ENCODE measurements at places on chromosomes 13 and 19.
A peak's percentile ranks its signal among the peaks of the same experiment; 100 is the strongest.

GRCh38 chr19:42467183-42467760, 24.5 kb upstream of the CXCL17 start:
- no peak for DNase-seq

- no peak for DNase-seq
These were observed 1219.1 kb downstream of the UQCRFS1 start for GRCh38 chr19:27993619-27994570.

DNA sequence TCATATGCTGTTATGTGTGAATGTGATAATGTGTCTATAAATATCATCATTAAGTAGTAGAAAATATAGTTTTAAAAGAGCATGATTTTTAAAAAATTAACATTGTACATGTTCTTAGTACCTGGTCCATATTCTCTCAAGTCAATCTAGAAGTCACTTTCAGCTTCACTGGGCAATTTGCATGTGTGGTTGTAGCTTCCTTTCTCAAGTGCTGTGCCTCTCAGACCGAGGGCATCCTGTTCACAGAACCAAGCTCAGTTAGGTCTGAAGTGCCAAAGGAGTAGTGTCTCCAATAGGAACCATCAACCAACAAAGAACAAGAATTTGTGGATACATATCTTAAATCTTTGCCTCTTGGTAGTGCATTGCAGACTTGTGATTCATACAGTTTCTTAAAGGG, 541.8 kb upstream of the SLC10A2 start:
- no peak for DNase-seq

DNA sequence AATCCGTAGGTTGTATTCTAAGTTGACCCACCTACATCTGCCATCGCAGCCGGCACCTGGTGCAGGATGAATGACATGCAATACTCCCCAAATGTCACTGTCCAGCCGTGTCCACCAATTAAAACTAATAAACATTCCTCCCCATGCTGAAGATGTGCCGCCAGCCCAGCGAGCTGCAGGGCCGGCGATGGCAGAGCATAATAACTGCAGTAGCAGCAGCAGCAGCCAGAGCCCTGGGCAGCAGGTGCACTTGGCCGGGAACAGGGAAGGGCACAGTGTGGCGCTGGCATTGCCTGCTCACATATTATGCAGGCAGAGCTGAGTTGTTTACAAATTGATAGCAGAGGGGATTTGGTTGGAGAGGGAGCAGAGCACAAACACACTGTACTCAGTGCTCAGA, 754.9 kb downstream of the OLFM4 start:
- DNase-seq, result no peak

DNA sequence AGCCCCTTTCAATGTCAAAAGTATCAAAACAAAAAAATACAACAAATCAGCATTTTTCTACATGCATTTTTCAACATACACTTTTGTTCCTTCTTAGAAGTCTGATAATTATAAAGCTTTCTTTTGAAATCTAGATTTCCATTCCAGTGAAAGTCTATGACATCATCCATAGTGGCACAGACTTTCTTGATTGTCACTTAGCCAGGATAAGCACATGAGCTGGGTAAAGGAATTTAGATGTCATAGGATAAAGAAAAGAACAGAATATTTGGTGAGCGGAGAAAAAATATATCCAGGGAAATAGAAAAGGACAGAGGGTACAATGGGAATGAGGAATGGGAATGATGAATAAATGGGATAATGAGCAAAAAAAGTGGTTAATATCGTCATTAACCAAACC, 15.1 kb upstream of the TRPC4 start:
- DNase-seq, result no peak

DNA sequence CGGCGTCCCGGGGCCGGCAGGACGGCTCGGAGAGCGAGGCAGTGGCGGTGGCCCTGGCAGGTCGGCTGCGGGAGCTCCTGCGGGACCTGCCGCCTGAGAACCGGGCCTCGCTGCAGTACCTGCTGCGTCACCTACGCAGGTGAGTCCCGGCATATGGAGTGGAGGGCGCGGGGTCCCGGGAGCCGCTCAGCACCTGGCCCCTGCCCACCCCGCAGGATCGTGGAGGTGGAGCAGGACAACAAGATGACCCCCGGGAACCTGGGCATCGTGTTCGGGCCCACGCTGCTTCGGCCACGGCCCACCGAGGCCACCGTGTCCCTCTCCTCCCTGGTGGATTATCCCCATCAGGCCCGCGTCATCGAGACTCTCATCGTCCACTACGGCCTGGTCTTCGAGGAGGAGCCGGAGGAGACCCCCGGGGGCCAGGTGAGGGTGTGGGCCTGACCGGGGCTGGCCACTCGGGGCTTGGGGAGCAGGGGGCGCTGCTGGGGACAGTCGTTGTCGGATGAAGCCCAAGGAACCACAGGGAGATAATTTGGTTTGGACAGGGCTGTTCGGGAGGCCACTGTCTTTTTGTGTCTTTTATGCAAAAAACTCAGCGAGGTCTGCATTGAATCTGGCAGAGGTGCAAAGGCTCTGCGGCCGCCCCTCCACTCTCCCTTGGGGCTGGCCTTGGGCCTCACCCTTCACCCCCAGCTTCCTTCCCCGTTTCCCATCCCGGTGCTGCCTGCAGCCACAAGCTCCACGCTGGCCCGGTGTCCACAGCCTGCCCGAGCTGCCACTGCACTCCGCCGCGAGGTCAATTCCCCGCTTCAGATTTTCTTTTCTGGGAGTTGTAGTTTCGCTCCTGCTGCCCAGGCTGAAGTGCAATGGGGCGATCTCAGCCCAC, 12.0 kb downstream of the POLR2E start:
- DNase-seq, result no peak

DNA sequence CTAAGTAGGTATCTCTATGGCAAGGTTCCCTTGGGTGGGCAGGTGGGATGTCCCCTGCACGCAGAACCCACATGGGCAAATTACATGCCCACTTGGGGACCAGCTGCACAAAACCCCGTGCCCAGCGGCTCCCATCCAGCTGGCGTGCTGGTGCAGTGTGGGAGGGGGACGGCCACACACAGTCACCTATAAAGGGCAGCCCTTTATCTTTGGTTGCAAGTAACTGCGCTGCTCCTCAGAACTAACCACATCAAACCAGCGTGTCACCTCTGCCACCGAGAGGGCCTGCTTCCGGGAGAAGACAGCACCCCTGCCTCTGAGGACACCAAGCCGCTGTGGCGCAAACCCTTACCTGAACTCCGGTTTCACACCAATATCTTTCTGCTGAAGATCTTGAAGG, 32.2 kb downstream of the ANKRD27 start:
- DNase-seq, result no peak

DNA sequence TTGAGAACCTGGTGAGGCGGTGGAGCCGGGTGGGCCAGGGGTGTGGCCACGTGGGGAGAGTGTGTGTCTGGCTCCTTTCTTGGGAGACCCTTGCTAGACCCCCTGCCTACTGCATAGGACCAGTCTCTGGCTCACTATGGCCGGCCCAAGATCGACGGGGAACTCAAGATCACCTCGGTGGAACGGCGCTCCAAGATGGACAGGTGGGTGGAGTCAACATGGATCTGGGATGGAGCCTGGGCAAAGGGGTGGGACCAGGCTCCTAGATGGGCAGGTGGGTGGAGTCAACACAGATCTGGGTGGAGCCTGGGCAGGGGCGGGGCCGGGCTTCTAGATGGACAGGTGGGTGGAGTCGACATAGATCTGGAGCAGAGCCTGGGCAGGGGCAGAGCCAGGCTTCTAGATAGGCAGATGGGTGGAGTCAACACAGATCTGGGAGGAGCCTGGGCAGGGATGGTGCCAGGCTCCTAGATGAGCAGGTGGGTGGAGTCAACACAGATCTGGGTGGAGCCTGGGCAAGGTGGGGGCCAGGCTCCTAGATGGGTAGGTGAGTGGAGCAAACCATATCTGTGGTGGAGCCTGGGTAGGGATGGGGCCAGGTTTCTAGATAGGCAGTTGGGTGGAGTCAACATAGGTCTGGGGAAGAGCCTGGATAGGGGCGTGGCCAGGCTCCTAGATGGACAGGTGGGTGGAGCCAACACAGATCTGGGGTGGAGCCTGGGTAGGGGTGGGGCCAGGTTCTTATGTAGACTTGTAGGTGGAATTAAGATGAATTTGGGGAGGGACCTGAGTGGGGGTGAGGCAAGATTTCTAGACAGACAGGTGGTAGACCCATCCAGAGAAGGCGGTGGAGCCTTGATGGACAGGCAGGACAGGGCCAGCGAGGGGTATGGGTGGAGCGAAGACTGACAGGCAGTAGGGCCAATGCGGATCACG, 56.5 kb downstream of the VAV1 start:
- peak; percentile 86 for DNase-seq

DNA sequence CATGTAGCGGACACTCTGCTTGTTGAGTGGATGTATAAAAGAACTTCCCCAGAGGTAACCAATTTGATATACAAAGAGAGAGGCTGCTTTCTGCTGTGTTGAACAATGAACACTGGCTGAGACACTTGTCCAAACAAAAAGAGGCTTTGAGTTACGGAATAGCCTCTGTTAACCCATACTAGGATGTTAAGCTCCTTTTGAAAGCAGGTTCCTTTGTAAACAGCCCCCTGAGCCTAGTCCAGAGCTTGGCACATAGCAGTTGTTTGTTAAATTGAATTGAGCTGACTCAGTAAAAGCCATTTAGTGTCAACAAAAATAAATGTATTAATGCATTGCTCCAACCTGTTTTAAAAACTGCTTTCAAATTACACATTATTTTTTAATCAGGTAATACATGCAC, 200.1 kb downstream of the MZT1 start:
- DNase-seq, result no peak

DNA sequence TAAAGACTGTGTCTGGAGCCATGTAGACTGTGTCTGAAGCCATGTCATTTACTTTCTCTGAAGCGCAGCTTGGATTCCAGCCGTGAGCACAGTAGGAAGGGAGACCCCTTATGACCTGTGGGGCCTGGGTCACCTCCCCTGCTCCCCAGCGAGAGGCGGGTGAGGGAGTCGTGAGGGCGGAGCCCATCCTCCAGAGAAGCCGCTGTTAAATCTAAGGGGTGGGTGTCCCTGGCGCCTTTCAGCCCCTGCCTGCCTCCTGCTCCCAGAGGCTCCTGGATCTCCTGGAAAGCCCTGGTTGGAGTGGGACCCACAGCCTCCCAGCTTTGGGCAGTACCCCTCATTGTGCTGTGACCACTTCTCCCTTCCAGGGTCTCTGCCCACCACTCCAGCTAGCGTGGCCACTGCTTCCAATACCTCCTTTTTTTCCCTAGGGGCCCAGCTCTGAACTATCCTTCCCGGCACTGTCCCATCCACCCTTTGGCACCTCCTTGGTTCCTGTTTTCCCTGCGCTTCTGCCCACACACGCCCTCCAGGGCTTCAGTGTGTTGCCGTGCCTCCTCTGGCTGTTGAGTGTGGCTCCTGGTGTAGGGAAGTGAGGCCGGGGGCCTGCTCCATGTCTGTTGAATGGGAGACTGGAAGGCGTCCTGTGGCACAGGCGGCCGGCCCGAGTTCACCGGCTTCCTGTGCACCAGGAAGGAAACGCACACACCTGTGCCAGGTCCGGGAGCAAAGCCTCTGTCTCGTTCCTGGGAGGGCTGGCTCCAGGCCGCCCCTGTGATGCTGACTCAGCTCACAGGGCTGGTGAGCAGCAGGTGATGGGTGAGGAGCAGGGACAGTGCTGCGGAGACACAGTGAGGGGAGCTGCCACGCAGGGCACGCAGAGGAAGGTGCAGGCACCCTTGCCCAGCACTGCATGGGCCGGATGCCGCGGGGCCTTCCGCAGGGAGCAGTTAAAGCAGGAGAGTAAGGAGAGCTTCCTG, 29.4 kb downstream of the ATP4B start:
- DNase-seq, result no peak

DNA sequence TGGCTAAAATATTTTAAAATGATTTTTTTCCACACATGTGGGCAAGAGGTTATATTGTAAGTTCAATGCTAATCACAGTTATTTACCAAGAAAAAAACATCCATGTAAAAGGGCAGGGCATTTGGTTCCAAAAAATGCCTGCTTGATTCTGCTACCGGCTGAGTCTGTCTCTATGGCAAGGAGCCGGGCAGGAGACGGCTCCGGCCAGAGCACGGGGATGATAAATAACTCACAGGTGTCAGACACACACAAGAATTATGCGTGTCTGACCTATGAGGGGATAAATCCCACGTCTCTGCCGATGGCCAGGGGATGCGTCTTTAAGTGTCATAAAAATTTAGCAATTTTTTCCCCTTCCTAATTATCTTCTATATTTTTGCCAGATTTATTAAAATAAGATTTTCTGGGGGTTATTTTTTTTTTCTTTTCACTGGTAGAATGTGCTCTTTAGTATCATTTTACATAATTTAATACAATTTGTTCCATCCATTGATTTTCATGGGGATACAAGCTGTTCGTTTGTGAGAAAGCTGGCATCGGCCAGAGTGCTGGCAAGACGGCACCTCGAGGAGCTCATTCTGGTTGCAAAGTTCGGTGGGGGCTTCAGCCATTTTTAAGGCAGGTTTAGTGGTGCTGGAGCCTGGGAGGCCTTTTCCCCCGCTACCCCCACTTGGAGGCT, 253.9 kb downstream of the ZNF536 start:
- no peak for DNase-seq

GRCh38 chr13:98843482-98843877, 91.0 kb upstream of the SLC15A1 start:
- DNase-seq, result no peak

DNA sequence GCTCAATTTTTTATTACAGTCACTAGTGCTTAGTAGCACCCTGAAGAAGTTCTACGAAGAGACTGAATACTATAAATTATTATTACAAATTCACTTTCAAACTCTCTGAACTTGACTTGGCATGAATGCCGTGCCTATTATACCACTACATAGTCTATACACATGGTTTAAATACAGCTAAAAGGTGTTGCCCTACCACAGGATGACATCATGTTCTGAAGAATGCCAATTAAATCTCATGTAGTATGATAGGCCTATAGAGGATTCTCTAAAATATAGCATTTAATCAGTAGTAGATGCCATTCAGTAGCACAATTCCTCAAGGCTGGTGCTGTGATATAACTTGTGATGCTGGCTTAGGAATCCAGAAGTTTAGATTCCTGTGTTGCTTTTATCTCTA, 16.7 kb upstream of the POSTN start:
- no peak for DNase-seq

DNA sequence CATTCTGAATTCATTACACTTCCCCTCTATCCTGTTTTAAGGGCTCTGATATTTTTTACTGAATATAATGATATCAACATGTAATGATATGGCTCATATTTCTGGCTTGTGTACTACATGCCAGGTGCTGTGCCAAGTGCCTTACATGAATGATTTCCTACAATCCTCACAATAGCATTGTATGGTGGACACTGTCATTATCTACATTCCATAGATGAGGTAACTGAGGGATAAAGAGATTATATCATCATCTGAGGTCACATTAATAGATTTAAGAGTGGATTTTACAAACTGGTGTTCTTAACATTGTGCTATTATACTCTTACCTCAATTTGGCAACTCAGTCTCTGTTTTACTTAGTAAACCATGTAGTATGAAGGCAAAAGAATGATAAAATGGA, 502.0 kb downstream of the LIG4 start:
- no peak for DNase-seq

DNA sequence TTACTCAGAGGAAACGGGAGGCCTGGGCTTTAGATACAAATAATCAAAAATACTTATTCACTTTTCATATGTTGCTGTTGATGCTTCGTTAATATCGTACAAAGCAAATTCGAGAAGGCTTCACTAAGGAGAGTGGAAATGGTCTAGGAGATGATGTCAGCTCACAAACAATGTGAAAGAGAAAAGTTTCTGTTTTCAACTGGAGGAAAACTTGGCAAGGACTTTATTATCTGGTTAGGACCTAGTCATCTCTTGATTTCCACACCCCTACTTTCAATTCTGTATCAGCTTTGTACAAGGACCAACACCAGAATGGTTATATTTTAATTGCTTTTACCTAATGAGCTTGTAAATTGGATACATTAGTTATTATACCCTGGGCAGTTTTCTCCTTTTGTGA, 88.0 kb downstream of the SLC10A2 start:
- no peak for DNase-seq

Measured in hematopoietic multipotent progenitor cell treated with erythropoietin and hydrocortisone succinate and interleukin-3 and kit ligand, for 8 days (in vitro differentiated cells).